Effector memory CD8-positive, alpha-beta T cell (primary cell): ENCODE measurements at places on chromosomes 13 and 19.

- DNase-seq: no peak
These were observed 297.9 kb downstream of the NDFIP2 start for GRCh38 chr13:79778741-79779460.

- no peak for DNase-seq
These were observed 1.8 kb downstream of the ZNF114 start for GRCh38 chr19:48271531-48272151.

DNA sequence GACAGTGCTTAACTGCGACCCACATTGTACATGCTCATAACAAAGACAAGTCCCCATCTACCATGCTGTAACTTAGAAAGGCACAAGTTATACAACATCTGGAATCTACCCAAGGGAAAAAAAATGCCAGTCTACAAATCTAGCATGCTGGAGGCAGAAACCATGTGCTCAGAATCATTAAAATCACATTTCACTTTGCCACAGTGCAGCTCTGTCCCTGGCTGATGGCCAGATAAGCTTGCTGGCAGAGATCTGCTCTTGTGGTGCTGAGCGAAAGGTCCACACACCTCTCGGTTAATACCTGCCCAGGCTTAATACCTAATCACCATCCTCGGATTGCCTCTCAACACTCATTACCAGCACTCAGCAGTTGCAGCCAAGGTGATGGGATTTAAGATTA is 74.1 kb upstream of the UQCRFS1 start:
- DNase-seq: no peak

- DNase-seq: no peak
These were observed 89.1 kb upstream of the VSTM2B start for GRCh38 chr19:29436591-29437103.

GRCh38 chr19:37655689-37656371 is 565 bp upstream of the ZFP30 start:
- peak; percentile 68 for DNase-seq
